T-helper 1 cell (primary cell): ENCODE measurements at places on chromosomes 16 and 17.

DNA sequence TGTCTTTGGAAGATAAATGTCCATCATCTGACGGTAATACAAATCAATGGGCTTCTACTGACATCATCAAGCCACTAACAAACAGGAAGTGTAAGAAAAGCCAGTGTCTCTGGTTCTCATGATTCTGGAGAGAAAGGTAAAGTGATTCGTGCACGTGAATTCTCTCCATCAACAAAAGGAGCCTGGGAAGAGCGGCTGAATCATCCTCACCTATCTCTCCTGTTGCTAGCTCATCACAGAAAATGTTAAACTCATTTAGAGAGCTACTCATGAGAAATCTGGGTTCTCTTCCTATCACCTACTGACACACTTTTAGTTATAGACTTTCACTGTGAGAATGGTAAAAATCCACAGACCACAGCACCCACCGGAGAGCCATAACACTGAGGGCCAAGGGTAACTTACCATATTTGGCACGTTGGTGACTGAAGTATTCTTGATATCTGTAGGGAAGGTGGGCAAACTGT is 70.3 kb downstream of the CREBBP start:
- no peak for DNase-seq

GRCh38 chr17:17819561-17819995 is 17.2 kb downstream of the SREBF1 start:
- DNase-seq: no peak

DNA sequence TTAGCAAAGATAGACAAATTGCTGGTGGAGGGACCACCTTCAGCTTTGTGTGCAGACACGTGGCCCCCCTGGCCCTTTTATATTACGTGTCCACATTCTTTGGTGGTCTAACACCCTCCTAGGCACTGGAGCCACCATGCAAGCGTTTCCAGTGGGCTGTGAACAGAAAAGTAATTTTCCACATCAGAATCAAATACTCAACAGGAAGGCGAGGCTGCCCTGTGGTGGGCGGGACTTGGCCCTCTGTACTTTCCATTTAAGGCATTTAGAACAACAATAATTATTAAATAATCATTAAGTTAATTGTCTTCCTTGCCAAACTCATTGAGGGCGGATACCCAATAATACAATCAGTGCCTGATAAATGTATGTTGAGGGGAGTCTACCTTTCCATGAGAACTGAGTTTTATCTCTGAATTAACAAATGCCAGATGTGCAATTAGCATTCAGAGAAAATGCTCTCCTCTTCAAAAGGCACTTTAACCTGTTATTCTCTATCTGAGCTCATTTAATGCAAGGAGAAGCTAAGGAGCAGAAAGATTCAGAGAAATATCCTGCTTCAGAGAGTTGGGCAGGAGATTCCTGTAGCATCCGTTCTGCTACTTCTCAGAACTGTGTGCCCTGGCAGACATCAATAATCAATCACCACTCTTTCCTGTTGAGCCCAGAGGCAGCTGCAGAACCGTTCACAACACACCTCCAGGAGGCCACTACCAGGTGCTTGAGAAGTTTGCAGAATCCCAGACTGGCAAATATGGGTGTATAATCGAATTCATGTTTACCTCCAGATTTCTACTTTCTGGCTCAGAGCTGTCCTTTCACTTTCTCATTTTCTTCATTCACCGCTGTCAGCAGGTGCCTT is 109.4 kb downstream of the CMIP start:
- DNase-seq: peak; percentile 34

- DNase-seq: no peak
Measured at GRCh38 chr17:74779501-74779900, 3.4 kb upstream of the NAT9 start.

DNA sequence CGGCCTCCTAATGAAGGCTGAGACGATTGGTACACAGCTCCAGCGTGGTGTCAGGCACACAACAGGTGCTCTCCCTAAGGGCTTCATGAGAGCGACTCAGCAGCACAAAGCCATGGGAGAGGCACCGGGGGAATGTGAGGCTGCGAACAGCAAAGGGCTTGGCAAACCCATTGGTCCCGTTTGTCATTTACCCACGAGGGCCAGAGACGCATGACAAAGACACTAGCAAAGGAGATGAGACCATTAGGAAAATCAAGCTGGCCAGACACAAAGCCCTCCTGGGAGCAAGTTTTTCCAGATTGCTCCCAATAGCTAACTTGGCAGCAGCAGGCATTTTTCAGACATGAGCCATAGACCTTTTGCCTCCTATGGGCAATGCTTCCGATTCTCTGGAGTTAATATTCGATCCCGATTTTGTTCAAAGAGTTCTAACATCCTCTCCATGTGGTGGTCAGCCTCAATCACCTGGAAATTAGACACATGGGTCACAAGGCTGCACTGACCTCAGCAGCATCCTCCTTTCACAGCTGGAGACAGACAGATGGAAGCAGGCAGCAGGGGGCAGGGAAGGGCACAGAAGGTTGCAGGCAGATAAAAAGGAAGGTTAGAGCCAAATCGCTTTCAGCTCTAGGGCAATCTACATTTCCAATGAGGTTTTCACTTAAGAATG is 38.2 kb downstream of the TK2 start:
- DNase-seq: no peak

- DNase-seq: no peak
Measured at GRCh38 chr17:17345686-17346427, 42.7 kb downstream of the NT5M start.
